ENCODE measurements at places on chromosomes 6 and 20. TPM values are rescaled to one million over a fixed set of nuclear protein-coding genes. Genes with fewer than 3 reads are reported as not detected.

BAG2 gene
- total RNA-seq: 12.1 TPM

RAET1G gene
- not detected for total RNA-seq

PPDPF gene
- total RNA-seq: 545 TPM

DNA sequence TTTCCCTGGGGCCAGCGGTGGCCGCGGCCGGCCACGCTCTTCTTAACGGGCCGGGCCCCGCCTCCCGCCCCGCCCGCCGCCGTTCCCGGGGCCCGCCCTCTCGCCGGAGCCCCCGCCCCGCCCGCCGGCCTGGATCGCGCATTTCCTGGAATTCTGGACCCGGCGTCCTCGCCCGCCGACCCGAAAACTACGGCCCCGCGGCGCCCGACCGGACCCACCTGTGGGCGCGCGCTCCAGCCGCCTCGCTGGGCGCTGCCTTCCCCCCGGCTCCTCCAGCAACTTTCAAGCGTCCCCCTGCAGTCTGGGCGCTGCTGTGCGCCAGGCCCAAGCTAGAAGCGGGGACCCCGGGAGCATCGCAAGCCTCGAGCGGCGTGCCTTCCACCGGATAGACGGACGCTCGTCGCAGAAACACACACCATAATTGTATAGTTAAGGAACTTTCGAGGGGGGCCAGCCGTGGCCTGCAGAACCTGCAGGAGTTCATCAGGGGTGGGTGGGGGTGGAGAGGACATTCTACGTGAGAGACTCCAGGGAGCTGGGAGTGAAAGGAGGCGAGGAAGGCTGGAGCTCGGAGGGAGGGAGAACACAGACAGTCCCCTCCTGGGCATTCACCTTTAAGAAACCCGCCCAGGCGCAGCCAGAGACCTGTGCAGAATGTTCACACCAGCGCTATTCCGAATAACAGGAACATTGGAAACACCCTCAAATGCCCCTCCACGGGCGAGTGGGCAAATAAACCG lies at the start of gene ADA:
ADA (minus strand) TSS at position 16 of the 740 bp plus-strand sequence. CDS start 92 bp downstream, outside the sequence.
- peak; percentile 83 for DNase-seq

DNA sequence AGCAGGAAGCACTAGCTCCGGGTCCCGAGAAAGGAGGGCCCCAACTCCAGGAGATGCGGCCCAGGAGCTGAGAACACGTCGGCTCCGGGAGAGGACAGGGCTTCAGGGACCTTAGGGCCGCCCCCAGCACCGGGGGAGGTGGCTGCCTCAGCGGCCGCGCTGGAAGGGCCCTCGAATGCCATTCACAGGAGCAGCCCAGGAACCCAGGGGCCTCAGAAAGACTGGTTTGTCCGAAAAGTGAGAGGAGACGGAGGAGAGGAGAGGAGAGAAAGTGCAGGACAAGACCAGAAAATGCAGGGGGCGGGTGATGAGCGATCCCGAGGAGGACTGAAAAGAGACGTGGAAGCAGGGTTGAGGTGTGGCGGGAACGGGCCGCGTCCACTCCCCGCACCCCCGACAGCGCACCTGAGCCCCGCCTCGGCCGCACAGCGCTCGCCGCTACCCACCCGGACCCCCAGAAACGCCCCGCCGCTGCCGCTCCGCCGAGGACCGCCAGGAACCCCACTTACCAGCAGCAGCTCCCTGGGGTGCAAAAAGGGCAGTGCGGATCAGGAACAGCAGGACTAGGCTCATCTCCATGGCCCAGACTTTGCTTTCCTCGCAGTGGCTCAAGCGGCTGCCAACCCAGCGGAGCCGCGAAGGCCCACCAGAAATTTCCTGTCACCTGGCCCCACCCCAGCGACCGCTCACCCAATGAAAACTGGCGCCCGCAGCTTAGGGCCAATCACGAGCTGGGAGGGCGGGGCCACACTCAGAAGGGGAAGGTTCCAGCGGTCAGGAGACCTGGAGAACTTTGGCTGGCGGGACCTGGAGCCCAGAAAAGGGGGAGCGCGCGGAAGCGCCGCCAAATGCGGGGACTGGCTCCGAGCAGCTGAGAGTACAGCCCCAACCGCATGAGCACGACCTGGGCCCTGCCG lies 25.4 kb downstream of the HLA-F start:
- peak; percentile 93 for DNase-seq

GRCh38 chr20:36336954-36337704 lies 31.0 kb downstream of the DLGAP4 start:
- no peak for DNase-seq

- no peak for DNase-seq
Measured at GRCh38 chr20:44600758-44601201, 18.4 kb downstream of the PKIG start.

DNA sequence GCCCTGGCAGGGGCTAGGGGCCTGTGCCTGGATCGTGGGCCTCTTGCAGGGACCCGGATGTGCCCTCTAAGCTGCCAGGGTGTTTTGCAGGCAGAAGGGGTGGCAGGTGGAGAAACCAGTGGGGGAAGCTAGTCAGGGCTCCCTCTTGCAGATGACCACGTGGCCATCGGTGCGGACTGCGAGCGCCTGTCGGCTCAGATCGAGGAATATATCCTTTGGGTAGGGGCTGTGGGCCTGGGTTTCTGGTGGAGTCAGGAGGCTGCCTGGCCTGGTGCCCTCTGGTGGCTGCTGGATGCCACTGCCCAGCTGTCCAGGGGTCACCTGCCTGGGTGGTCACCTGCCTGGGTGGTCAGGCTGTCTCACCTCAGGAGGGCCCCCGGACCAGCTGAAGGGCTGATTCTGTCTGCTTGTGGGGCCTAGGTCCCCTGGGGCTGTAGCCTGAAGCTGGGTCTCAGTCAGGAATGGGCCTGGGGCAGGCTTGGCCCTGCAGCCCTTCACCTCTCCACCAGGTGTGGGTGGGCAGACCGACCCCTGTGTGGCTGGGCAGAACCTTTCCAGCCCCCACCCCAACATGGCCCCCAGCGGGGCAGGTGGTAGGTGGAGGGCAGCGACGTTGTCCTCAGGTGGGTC lies 6.7 kb downstream of the TCEA2 start:
- DNase-seq: peak; percentile 84

DNA sequence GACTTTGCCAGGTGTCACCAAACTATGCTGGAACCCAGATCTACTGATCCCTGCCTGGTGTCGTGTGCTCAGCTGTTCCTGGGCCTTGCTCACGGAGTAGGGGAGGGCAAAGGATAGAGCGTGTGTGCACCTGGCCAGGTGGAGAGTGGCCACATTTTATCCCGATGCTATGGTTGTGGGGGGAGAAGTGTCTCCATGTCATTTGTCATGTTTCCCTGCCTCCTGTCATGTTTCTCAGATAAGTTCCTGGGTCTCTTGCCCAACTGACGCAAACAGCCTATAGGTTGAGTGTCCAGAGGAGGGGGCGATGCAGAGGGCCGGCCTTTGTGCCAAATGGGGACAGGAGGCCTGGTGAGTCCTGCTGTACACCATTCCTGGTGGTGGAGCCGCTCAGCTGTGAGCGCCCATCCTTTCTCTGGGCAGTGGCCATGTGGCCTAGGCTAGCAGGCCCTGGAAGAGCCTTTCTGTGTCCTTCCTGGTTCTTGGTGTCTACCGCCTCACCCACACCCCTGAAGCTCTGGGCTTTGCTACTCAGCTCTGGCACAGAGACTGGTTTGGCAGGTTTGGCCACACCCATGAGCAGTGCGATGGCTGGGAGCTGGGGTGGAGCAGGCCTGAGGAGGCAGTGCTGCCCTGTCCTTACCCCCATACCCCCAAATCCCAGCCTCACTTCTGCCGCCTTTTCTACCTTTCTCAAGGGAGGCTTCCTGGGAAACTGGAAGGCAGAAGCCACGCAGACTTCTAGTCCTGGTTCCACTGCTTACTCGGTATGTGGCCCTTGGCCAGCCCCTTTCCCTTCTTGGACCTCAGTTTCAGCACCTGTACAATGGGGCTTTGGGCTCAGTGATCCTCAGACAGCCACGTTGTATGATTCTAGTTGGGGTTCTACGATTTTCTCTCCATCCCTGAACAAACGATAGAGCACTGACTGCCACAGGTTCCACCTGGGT lies 32.3 kb upstream of the EPB41L1 start:
- peak; percentile 98 for DNase-seq

- DNase-seq: no peak
Measured at GRCh38 chr6:137740091-137740755, 126.8 kb upstream of the TNFAIP3 start.

GRCh38 chr6:5151955-5152401 lies 66.8 kb downstream of the PPP1R3G start:
- no peak for DNase-seq

DNA sequence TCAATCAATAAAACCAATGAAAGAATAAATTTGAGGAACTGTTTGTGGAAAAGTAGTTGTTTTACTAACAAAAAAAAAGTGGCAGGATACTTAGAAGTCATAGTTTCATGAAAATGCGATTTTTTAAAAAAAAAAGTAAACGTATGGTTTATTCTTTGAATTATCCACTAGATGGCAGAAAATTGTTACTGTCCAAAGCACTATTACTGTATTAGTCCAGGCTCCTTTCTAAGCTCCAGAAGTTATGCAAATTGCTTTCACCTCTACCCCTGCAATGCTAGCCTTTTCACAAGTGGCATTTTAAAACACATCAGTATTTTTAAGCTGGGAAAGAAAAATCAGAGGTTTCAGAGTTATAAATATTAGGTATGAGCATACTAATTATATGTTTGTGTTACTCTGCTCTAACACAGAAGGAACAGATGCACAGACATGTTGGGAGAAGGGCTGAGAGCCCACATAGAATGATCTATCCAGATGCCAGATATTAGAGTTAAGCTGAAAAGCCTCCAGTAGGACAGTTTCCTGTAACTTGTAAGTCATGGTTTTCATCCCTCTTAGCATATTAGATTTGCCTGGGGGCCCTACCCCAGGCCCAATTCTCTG lies 63.9 kb downstream of the FHL5 start:
- no peak for DNase-seq

Measured in Calu3 (cell line).